Inflammatory macrophage (primary cell): ENCODE measurements at places on chromosomes 2 and 18.

- no peak for DNase-seq
Measured at GRCh38 chr2:38202713-38203445, 126.9 kb upstream of the CYP1B1 start.

GRCh38 chr2:241858206-241859016 is at the start of gene PDCD1:
PDCD1 (minus strand) TSS chr2:241858894; CDS start chr2:241858838, 56 bp downstream.
- no peak for DNase-seq

DNA sequence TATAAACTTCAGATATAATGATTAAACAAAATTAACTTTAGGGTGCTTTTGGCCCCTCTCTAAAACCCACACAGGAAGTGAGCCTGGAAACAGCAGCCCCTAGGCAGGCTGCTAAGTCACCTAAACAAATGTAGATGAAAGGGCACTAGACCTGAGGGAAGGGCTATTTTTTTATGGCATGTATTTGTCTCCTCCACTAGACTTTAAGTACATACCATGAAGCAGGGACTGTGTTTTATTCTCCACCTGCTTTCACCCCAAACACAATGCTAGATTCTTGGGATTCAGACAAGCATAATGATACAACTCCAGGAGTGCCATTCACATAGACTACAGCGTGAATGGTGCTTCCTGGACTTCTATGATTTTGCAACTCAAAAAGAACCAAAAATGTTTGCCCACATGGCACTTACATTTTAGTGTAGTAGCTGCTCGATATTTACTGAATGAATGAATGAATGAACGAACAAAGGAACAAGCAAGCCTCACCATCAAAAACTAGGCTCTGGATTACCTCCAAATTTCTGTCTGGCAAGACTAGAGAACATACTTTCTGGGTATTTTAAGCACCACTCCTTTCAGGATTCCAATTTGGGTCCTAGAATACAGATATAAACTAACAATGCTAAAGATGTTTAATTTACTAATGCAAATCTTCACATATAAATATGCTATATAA is 10.1 kb downstream of the ATAD2B start:
- DNase-seq, result no peak

DNA sequence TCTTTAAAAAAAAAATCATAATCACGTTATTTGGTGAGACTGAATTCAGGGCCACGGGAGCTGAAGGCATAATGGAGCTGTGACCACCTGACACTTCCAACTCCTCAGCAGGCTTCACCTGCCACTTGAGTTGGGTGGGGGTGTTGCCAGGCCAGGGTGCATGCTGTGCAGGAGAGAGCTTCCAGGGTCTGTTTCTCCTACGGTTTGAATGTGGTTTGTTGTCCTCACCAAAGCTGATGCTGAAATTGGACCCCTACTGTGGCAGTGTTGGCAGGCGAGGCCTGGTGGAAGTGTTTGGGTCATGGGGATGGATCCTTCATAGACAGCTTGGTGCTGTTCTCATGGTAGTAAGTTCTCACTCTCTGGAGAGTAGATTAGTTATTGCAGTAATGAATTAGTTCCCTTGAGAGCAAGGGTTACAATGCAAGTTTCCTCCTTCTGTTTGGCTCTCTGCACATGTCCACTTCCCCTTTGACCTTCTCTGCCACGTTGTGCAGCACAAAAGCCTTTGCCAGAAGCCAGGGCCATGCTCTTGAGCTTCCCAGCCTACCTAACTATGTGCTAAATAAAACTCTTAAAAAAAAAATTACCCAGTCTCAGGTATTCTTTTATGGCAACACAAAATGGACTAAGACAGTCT is 38.3 kb upstream of the ANKRD44 start:
- peak; percentile 53 for DNase-seq

DNA sequence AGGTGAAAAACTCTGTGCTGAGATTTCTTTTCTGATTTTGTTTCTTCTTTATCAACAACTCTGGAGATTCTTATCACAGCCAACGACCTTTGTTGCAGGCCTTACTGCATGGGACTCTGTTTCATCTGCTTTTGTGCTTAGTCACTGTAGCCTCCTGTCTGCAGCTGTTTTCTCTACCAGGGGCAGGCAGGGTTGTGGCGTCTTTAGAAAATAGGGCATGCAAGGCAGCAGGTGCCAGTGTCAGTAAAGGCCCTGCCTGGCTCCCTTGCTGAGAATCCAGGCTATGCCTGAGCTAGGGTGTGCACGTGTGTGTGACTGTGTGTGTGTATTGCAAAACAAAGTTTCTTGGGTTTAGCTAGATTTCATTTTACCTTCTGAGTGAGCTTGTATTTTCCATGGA is 14.6 kb upstream of the SLC9A2 start:
- DNase-seq, result no peak

- DNase-seq, result no peak
Measured at GRCh38 chr2:154709215-154709614, 10.7 kb downstream of the KCNJ3 start.

DNA sequence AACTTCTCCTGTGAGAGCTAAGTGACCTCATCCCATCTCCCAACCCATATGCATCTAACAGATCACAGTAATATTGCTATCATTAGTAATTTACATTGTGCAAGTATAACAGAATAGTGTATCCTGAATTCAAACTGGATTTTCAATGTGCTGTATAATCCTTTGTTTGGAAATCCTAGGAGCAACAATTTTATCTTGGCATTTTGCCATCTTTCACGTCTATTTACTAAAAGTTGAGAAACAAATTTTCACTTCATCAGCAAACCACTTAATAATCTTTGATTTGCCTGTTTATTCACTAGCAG is 3.8 kb downstream of the HNRNPLL start:
- DNase-seq, result peak; percentile 32

GRCh38 chr2:232949016-232949415 is 64.0 kb downstream of the NGEF start:
- DNase-seq, result no peak

- DNase-seq, result no peak
Measured at GRCh38 chr2:133352719-133353118, 215.5 kb downstream of the NCKAP5 start.

DNA sequence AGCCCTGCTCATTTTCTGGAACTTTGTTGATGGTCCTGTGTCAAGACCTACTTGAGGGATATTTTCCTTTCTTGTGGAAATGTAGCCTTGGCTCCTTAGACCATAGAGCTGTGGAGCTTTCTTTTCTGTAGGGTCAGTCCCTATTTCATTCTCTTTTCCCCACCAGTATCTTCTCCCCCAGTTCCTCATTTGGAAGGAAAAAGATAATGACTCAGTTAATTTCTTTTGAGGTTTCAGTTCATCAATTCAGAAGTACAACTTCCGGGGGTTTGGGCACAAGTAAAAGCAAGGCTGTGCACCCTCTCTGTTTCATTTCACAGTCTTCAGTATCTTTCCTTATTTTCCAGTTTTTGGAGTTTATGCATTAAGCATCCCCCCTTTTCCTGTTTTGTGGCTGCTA is 70.7 kb downstream of the CDC42EP3 start:
- peak; percentile 28 for DNase-seq

DNA sequence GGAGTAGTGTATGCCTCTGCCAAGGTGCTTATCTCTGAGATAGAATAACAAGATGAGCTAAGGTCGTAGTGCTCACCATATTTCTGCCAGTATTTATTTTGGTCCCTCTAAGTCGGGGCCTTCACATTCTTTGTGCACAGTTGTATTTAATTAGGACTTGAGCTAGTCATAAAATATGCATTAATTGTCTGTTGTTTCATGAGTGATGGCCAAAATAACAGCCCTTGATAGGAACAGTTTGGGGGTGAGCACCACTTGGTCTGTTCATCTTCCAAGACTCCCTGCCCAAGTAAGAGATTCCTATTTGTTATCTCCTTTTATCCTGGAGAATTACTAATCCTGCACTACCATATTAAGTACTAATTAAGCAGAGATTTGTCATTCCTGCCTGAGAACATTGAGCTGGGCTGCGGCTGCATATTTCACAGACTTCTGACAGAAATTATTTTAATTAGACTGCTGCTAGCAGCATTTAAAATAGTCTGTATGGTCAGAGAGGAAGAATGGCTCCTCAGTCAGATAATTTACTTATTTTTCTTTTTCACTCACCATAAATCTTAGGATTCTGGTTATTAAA is 435.1 kb downstream of the MTX2 start:
- DNase-seq, result no peak

DNA sequence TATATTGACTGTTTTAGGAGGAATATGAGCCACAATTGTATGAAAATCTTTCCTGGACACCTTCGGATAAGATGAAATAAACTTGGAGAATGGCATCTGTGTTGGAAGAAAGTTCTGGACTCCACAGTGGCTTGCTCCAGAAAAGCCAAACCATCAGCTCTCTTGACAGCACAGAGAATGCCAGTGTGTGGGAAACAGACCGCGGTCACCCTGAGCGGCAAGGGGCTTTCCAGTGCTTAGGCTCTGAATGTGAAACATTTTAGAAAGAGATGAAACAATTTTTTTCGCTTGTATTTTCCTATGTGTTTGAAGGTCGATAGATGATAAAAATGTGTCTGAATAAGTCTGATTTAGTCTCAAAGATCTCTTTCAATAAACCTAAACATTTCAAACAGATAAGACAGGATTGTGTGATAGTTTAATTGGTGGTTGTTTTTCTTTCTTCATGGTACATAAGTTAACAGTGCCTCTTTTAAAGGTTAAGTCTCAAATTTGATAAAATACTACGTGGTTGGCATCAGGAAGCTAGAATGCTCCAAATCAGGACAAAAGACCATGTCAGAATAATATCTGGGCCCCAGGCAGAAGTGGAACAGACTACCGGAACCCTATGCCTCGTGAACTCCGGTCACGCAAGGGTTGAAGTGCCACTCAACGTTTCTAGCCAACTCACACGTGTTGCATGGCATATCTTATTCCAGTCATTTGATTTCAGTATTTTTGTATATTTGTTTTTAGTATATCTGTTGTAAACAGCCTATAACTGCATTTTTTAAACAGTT is 28.9 kb downstream of the PTGR3 start:
- no peak for DNase-seq

DNA sequence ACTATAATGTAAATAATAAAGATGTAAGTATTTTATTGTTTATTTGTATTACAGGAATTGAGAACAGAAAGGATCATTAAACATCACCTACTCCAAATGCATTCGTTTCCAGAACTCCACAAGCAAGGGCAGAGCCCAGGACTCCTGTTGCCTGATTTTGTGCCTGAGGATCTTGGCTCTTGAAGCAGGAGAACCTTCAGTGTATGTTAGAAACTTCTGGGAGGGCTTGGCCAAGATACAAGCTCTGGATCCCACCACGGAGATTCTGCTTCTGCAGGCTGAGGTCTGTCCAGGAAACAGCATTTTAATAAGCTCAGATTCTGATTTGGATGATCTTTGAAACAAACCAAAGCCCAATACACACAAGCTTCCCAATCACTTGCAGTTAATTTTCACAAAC is 142.4 kb upstream of the SOX11 start:
- DNase-seq, result no peak

GRCh38 chr2:48034295-48034694 is 128.0 kb upstream of the FBXO11 start:
- DNase-seq, result peak; percentile 20

- peak; percentile 46 for DNase-seq
Measured at GRCh38 chr18:74613381-74613780, 15.7 kb downstream of the ZNF407 start.

GRCh38 chr2:196537311-196537710 is 102.2 kb upstream of the CCDC150 start:
- no peak for DNase-seq

DNA sequence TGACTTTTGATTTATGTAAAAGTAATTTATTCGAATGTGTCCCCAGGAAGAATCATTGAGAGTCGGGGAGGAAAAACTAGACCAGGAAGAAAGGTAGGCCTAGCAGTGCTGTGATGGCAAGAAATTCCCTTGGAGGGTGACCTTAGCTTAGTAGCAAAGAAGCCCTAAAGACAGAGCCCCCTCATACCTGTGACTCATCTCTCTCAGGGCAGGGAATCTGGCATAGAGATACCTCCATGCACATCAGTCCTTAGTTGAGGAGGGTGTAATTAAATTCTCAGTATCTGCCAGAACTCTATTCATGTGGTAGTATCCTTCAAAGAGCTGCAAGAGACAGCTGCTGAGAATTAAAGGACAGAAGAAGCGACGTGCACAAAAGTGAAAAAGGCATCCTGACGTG is 360.3 kb downstream of the FBXO15 start:
- DNase-seq, result no peak

GRCh38 chr18:24515721-24516120 is 55.3 kb downstream of the HRH4 start:
- DNase-seq, result no peak

- DNase-seq, result no peak
Measured at GRCh38 chr2:237697586-237698357, 70.4 kb downstream of the LRRFIP1 start.

DNA sequence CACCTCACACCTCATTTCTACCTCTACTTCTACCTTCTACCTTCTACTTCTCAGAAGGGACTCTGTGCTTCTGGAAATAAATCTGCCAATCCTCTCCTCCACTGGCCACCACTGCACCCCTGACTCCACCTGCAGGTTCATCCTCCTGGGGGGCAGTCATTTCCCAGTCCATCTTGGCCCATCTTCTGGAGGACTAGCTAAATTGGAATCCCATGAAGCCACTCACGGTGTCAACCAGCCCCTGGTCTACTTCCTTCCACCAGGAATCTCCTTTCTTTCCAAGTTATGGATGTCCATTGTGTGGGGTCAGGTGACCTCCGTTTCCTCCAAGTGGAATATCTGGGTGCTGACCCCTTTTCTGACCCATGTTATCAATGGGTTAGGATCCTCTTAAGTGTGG is 3.9 kb downstream of the WNT10A start:
- DNase-seq, result no peak

GRCh38 chr2:117674172-117674571 is 140.3 kb upstream of the DDX18 start:
- DNase-seq, result no peak

DNA sequence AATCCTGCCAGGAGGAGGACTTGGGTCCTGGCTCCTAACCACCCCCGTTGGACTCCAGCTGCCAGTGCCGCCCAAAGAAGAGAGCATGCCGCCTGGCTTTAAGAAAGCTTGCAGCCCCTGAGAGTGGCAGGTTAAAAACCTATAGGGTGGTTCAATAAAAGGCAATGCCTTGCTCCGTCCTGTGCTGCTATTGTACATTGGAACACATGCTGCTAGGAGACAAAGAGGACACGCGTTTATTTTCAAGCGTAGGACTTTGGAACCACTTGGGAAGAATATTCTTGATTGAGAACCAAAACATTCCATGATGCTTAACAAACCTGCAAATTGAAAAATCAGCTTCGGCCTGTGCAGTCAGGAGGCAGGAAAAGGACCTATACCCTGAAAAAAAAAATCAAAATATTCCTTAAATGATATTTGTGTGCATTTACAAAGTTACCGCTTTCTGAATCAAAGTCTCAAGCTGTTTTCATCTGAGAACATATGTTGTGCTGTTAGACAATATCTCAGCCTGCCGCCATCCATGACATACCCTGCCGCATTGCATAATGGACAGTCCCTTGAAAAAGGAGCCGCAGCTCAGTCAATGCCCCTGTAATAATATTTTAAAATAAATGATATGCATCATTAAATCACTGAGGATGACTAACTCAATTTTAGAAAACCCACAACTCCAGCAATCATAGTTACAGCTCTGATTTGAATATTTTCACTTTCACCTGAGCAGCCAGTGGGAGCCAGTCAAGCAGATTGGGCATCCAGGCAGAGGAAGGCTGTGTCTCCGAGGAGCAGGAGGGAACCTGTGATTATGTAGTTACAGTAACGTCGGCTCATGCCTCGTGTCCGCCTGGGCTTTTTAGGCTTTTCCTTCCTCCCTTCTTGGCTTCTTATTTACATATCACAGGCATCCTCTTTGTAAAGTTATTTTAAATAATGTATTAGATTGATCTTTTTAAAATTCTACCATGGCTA is 805.6 kb upstream of the FANCL start:
- DNase-seq, result no peak
